ENCODE measurements at places on chromosomes 5 and 9.
A peak's percentile ranks its signal among the peaks of the same experiment; 100 is the strongest.

DNA sequence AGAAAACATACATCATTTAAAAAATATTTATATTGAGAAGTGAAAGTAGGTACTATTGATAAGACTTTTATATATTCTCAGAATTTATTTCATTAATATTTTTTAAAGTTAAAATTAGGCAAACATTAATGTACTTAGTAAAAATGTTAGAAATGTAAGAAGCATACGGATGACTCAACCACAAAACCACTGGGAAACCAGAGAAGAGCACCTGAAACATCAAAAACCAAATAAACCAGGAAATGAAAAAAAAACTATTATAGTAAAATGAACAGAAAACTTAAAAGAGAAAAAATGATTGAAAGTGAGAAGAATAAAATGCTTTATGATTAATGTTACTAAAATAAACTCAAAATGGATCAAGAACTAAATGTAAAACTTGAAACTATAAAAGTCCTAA is 233.2 kb upstream of the DAB2 start:
- DNase-seq = no peak

- no peak for DNase-seq
These were observed 83.4 kb downstream of the PARP8 start for GRCh38 chr5:50749873-50750272.

DNA sequence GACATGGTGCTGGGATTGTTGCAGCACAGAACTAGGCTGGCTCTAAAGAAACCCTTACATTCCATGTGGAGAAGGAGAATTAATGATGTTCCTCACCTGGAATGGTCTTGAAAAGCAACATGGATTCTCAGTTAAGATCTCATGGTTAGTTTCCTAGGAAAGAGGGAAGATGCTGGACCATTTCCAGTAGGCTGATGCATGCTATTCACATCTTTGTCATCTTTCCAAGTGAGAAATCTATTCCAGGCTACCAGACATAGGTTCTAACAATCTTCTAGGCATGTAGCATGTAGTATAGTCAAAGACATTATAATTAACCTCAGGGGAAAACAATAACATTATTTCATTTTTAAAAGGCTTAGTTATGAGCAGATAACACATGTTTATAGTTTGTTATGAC is 44.3 kb downstream of the TMEM252 start:
- no peak for DNase-seq

GRCh38 chr5:9069650-9070049 is 476.2 kb downstream of the SEMA5A start:
- no peak for DNase-seq

GRCh38 chr5:54251981-54252380 is 58.4 kb downstream of the ARL15 start:
- no peak for DNase-seq

- no peak for DNase-seq
These were observed 65.3 kb downstream of the MARCHF3 start for GRCh38 chr5:126965061-126965475.

- no peak for DNase-seq
These were observed 308.8 kb downstream of the DOCK8 start for GRCh38 chr9:523444-523843.

GRCh38 chr5:150254774-150255173 is 34.8 kb downstream of the CAMK2A start:
- DNase-seq = no peak

DNA sequence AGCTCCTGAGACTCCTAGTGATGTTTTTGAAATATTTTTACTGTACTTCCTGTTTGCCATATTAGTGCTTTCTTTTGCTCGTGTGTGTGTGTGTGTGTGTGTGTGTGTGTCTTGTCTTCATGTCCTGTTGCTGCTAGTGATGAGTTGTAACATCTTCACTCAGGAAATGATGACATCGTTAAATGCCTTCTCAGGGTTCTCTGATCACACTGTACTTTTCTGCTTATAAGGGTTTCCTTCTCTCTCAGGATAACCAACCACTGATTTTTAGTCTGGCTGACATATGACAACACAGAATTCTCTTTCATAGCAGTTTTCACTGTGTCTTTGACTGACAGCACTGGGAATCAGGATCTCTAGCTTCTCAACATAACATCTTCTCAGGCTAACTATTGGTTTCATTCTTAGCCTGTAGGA is 16.1 kb downstream of the SV2C start:
- no peak for DNase-seq

- DNase-seq = no peak
These were observed 74.0 kb downstream of the DIRAS2 start for GRCh38 chr9:90568667-90569066.

- peak; percentile 20 for DNase-seq
These were observed 308.5 kb downstream of the RAB3C start for GRCh38 chr5:58891086-58891970.

DNA sequence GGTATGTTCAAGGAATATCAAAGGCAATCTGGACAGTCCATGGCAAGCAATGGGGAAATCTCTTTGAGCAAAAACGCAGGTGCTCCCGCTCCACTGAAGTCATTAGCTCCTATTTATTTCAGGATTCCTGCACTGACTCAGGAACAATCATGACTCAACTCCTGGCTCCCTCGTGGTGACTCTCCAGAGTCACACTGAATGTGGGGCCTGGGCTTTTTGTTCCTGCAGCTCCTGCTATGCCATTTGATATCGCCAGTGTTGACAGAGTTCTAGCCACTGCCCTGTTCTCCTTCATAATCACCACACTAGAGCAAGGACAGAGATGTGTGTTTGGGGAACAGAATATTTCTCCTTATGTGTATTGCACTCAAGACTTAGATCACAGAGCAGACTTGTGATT is 187.2 kb upstream of the ZNF462 start:
- DNase-seq = no peak

DNA sequence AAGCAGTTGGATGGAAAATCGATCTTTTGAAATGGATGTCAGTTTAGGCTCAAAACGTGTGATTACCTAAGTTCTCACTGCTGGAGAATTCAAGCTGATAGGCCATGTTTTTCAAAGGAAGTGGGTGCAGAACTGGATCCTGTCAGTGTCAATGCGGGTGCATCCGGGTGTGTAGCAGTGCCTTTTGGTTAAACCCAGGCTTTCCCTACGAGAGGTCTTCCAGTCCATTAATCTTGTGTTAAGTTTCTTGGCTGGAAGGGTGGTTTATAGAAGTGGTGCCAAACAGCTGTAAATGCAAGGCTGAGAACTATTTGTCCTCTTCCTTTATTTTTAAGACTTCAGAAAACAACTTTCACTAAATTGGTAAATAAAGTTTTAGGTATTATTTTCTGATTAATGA is 71.9 kb downstream of the DAPK1 start:
- DNase-seq = no peak

GRCh38 chr9:125845271-125845808 is 98.2 kb downstream of the PBX3 start:
- DNase-seq = no peak

DNA sequence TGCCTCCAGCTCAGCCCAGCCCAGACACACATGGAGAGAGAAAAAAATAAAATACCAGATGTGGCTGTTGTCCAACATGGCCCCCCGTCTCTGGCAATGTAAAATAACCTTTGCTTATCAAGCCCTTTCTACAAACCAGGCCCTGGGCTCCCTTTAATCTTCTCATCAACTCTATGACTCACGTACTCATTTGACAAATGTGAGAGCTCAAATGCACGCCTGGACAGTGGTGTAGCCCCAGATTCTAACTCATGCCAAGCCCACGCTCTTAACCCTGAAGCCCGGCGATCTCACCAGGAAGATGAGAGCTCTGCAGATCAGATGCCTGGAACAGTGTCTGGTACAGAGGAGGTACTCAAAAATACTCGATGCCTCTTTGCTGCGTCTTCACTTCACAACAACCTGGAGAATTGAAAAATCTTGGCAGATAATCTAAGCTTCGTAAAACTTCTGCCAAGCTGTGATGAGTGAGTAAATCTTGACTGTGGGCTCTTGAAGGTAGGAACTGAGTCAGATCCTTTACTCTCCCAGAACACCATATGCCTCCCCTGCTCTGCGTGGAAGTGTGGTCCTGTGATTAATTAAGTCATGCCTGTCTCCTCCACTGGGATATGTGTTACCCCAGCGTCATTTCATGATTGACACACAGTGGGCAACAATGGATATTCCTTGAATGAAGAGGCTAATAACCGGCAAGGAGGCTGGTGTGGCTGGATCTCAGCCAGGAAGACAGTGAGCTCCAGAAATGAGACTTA is 102.0 kb upstream of the FSTL4 start:
- DNase-seq = no peak

DNA sequence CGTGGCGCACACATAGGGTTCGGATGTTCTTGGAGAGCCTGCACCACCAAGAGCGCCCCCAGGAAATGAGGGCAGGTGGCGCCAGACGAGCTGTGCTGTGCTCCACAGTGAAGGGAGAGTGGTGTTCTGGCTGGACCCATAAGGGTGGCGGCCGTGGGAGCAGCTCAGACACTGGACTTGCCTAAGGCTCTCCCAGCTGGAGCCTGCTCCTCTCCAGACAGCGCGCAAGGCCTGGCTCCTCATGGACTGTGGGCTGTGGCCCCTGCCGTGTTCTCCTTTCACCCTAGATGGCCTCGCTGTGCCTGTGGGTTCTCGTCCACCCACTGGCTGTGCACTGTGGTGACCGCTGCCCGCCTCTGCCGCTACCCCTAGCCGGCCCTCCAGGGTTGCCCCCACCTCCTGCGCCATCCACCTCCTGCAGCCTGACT is 92.9 kb downstream of the EHMT1 start:
- DNase-seq = no peak

- no peak for DNase-seq
These were observed 70.2 kb downstream of the NR2F1-AS1 start for GRCh38 chr5:93510626-93511380.

DNA sequence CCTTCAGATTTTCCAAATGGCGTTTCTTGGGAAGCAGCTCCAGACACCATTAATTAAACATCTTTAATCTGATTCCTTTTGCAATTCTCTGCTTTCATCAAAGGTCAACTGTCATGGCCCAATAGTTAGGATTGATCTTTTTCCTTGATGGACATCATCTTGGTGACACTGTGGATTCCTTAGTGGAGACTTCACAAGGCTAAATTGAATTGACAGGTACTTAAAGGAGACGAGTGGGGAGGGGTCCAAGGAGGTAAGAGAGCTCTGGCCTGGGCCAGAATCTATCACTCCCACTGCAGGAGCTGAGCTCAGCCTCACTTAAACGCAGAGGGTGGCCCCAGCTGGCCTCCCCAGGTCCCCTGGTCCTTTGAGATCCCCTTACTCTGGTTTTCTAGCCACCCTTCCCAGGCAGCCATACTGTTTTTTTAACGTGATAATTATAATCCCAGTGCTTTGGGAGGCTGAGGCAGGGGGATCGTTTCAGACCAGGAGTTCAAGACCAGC is 9.9 kb upstream of the HMCN2 start:
- no peak for DNase-seq

DNA sequence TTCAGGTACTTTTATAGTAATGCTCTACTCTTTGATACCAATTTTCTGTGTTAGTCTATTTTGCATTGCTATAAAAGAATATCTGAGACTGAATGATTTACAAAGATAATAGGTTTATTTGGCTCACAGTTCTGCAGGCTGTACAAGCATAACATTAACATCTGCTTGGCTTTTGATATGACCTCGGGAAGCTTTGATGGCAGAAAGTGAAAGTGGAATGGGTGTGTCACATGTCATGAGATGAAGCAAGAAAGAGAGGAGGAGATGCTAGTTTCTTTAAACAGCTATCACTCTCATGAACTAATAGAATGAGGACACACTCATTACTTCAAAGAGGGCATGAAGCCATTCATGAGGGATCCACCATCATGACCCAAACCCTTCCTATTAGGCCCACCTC is 270.9 kb upstream of the IL12B start:
- no peak for DNase-seq

- DNase-seq = no peak
These were observed 2.8 kb downstream of the SLC25A25 start for GRCh38 chr9:128070874-128071273.

DNA sequence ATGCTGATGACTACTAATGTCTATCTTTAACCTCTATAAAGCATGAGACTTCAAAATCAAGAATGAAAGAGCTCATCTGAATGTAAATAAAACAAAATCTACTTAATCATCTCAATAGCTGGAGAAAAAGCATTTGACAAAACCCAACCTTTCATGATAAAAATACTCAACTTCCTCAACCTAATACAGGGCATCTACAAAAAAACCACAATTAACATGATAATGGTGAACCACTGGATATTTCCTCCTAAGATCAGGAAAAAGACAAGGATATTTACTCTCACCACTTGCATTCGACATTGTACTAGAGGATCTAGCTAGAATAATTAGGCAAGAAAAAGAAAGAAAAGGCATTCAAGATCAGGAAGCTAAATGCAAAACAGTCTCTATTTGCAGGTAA is 49.3 kb downstream of the FAM169A start:
- no peak for DNase-seq

DNA sequence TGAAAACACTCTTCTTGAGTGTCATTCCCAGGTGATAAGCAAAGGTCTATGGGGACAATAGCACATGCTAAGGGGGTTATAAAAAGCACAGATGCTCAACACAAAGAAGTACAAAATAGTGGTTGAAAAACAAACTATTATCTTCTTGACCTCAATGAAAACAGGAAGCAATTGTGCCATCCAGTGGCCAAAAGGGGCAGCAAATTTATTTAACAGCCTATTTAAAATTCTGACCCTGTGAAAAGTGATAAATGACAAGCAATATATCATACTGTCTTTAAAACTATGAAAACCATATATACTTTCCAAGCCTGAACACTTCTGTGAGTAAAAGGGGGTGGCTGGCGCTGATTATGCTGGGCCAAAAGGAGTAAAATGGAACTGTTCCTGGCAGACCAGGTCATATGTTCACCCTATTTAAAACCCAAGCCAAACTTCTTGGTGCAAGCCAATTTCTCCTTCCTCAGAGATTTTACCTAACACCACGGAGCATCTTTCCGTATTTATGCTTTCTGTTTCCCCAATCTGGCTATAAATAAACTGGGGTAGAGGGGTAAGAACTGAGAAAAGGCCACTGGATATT is 29.7 kb downstream of the TEX10 start:
- no peak for DNase-seq

DNA sequence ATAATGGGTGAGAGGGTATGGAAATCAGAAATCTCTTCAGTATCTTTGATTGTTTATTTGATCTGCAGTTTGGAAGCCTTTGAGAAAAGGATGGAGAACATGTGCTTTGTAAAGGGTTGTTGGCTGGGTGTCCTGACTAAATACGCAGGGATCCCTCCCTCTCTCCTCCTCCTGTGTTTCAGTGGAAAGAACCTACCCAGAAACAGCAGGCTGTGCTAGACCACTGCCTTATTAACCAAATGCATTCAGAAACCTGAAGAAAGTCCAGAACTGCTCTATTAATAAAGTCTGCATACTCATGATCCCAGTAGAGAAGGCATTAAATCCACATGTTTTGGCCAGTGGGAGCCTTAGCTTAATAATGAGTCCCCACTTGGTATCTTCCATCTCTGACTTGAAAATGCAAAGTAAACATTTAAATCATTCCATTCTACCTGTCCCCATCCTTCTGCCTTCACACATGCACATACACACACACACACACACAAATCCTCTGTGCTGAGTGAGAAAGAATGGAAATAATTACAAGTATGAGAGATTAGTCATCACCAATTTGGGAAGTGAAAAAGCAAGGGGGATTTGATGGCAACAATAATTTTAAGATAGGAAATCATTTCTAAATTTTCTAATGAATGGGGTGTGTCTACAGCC is 10.0 kb upstream of the LECT2 start:
- DNase-seq = no peak

- no peak for DNase-seq
These were observed 335.2 kb downstream of the CWC27 start for GRCh38 chr5:65103756-65104440.

- DNase-seq = no peak
These were observed 137.8 kb downstream of the CEMIP2 start for GRCh38 chr9:71630377-71630995.

Data from stimulated activated CD8-positive, alpha-beta memory T cell treated with anti-CD3 and anti-CD28 coated beads, Interleukin-7, amount 100 ng/mL, for 24 hours (primary cell).